ENCODE measurements at places on chromosomes 7 and 10. TPM values are rescaled to one million over a fixed set of nuclear protein-coding genes. Genes with fewer than 3 reads are reported as not detected.

The EN2 gene
- not detected for total RNA-seq

The NAT16 gene
- not detected for total RNA-seq

The RTKN2 gene
- total RNA-seq: 10.8 TPM

The TMEM213 gene
- not detected for total RNA-seq

GRCh38 chr10:84337199-84337598, 8.8 kb downstream of the CCSER2 start:
- DNase-seq: no peak

GRCh38 chr10:72250666-72251065, 23.1 kb upstream of the DDIT4 start:
- DNase-seq: no peak

GRCh38 chr10:114603948-114604347, 54.1 kb downstream of the ABLIM1 start:
- DNase-seq: no peak

DNA sequence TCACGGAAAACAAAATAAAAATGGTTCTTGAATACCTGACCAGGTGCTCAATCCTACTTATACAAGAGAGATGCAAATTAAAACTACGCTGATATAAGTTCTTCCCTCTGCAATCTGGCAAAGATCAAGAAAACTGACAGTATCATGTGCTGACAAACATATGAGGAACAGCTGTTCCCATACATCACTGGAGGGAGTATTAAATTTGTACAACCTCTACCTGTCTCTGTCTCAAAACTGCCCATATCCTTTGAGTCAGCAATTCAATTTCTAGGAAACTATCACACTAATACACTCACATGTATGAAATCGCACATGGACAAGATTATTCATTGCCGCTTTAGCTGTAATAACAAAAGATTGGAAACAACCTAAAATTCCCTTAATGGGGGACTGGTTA, 11.0 kb upstream of the IL6 start:
- no peak for DNase-seq

DNA sequence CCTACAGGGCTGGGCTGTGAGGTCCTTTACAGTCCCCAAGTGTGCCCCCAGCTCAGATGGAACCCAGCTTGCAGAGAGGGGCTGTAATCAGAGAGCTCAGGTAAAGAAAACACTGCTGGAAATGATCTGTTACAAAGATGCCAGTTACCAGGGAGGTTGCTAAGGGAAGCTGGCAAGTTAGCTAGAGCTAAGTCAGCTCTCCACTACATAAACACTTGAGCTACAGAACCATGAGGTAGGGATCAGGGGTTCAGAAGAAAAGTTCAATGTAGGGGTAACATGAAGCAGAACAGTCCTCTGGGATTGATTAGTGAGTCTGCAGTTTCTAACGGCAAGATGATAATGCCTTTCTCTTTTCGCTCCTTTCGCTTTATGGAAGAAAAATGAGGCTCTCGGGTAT, 53.1 kb upstream of the TM9SF3 start:
- no peak for DNase-seq

GRCh38 chr7:48424731-48425130, 253.5 kb downstream of the ABCA13 start:
- DNase-seq: peak; percentile 23

- DNase-seq: peak; percentile 62
These were observed 31.0 kb upstream of the NUB1 start for GRCh38 chr7:151310578-151310977.

GRCh38 chr10:13629116-13629515, 42.4 kb downstream of the PRPF18 start:
- no peak for DNase-seq
